ENCODE measurements at places on chromosomes 2 and 18. TPM values are rescaled to one million over a fixed set of nuclear protein-coding genes. Genes with fewer than 3 reads are reported as not detected.

GRCh38 chr2:70946832-70947442 lies 11.2 kb downstream of the ATP6V1B1 start:
- H3K4me3 ChIP-seq = no peak overlapping the region
- no peak overlapping the region for H3K27ac ChIP-seq
- H3K27me3 ChIP-seq = no peaks in the 10 kb centered on the region
- peaks cover 13% of the 10 kb centered on the region for H3K4me1 ChIP-seq

DNA sequence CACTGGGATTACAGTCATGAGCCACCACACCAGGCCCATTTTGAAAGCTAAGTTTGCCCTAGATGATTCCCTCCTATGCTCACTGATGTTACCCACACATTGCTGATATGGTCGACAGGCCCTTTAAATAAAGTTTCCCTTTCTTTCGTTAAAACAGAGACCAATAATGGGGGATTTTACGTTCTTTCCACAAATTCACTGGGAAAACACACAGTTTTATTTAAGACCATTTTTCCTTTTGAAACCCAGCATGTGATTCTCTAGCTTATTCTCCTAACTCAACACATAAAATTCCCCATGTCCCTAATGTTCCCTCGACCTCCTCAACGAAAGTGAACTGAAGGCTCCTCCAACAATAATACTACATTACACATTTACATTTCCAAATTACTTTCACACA lies 223.2 kb downstream of the ANAPC1 start:
- no peaks in the 10 kb centered on the region for H3K36me3 ChIP-seq
- no peak overlapping the region for H3K27ac ChIP-seq
- no peak for DNase-seq
- H3K4me3 ChIP-seq = no peak overlapping the region
- H3K27me3 ChIP-seq = no peaks in the 10 kb centered on the region
- H3K4me1 ChIP-seq = no peaks in the 10 kb centered on the region

- H3K4me3 ChIP-seq = no peak overlapping the region
- H3K27ac ChIP-seq = no peak overlapping the region
- H3K4me1 ChIP-seq = no peaks in the 10 kb centered on the region
- no peaks in the 10 kb centered on the region for H3K27me3 ChIP-seq
These were observed 11.4 kb downstream of the IL1F10 start for GRCh38 chr2:113079131-113079530.

GRCh38 chr18:46343931-46344372 lies 239.8 kb downstream of the HAUS1 start:
- no peaks in the 10 kb centered on the region for H3K27me3 ChIP-seq
- no peak overlapping the region for H3K27ac ChIP-seq
- no peak for DNase-seq
- no peak overlapping the region for H3K4me3 ChIP-seq
- peaks cover 12% of the 10 kb centered on the region for H3K4me1 ChIP-seq
- no peaks in the 10 kb centered on the region for H3K36me3 ChIP-seq

GRCh38 chr18:74303936-74304335 lies 11.7 kb upstream of the C18orf63 start:
- H3K27me3 ChIP-seq = no peaks in the 10 kb centered on the region
- no peak for DNase-seq
- H3K36me3 ChIP-seq = no peaks in the 10 kb centered on the region
- no peak overlapping the region for H3K4me3 ChIP-seq

Gene IRS1
- 15.8 TPM for total RNA-seq

Gene PRKRA
- total RNA-seq = 47.1 TPM

Gene HOXD3
- not detected for total RNA-seq

Data from right atrium auricular region (tissue), 2 donors.